Renal pelvis (tissue), 12 donors: ENCODE measurements at places on chromosomes 12 and 14. TPM values are rescaled to one million over a fixed set of nuclear protein-coding genes. Genes with fewer than 3 reads are reported as not detected.

Gene BTG1
- 106 TPM for polyA plus RNA-seq

Gene FOXN3
- 26.9 TPM for polyA plus RNA-seq

Gene RAD51AP1
- polyA plus RNA-seq = 26.2 TPM

Gene TGM1
- polyA plus RNA-seq = 1.5 TPM

Gene KRT85
- not detected for polyA plus RNA-seq

Gene KRT1
- polyA plus RNA-seq = 0.16 TPM

Gene WNT1
- polyA plus RNA-seq = not detected

Gene ADAM21
- 0.27 TPM for polyA plus RNA-seq

Gene LIN7A
- polyA plus RNA-seq = 19.2 TPM

Gene SLC6A15
- 0.37 TPM for polyA plus RNA-seq

Gene USP5
- polyA plus RNA-seq = 69.8 TPM

Gene ZNF891
- polyA plus RNA-seq = 8.6 TPM

Gene TAS2R8
- polyA plus RNA-seq = not detected

Gene PTPRO
- polyA plus RNA-seq = 205 TPM

Gene ERO1A
- 23.2 TPM for polyA plus RNA-seq

Gene FGF23
- not detected for polyA plus RNA-seq

Gene IL26
- not detected for polyA plus RNA-seq

Gene SLC22A17
- polyA plus RNA-seq = 69.0 TPM

Gene ADAMTS20
- polyA plus RNA-seq = 0.74 TPM

Gene ATG14
- polyA plus RNA-seq = 23.6 TPM

Gene NELL2
- polyA plus RNA-seq = 11.9 TPM

Gene KLHDC1
- 5.0 TPM for polyA plus RNA-seq

Gene DDIT3
- 27.5 TPM for polyA plus RNA-seq

Gene CPNE6
- polyA plus RNA-seq = not detected
